ENCODE measurements at places on chromosomes 16 and 17.
A peak's percentile ranks its signal among the peaks of the same experiment; 100 is the strongest.

DNA sequence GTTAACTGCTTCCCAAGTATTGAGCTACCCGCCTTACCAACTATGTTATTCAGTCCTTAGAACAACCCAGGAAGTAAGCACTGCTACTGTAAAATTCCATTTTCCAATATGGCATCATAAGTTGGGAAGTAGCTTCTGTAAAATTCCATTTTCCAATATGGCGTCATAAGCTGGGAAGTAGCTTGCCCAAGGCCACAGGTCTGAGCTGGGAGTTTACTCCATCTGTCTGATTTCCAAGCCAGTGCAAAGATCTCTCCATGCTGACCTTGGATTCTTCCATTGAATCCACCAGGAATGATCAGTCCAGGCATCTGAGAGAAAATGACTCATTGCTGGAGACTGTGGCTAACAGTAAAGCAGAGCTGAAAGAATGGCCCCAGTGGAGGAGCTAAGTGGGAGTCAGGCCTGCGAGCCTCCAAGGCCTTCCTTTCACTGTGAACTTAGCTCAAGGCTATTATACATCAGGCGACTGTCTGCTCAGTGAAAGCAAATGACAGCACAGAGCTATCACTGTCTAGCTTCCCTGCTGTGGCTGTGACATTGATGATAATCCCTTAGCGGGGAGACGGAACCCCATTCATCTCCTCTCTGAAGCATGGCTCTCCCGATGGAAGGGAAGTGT lies 430.4 kb downstream of the HAPSTR1 start:
- DNase-seq, result no peak

DNA sequence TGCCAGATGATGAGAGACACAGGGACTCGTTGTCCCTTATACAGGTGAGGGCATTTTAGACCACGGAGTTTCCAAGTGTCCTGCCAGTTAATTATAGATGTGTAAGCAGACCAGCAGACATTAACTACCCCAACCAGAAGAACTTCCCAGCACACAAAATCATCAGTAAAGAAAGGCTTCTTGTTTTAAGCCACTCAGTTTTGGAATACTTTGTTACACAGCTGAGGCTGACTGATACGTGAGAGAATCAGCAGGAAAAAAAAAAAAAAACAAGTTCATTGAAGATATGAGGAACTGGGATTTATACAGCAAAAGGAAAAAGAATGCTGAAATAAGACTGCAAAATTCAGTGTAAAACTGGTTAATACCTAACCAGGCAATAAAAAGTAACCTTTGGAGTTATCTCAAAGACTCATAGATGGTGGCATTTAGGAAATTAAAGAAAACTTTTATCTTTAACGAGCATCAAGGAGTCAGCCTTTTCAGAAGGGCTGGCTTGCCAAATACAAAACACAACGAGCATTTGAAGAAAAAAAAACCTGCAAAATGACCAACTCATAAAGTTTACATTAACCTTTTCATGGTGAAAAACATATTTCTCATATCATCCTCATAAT lies 28.1 kb downstream of the TMEM238L start:
- no peak for DNase-seq

GRCh38 chr17:31693433-31694220 lies 165.4 kb downstream of the COPRS start:
- DNase-seq, result no peak

- DNase-seq, result peak; percentile 44
Measured at GRCh38 chr17:71500761-71501555, 619.9 kb upstream of the SOX9 start.

DNA sequence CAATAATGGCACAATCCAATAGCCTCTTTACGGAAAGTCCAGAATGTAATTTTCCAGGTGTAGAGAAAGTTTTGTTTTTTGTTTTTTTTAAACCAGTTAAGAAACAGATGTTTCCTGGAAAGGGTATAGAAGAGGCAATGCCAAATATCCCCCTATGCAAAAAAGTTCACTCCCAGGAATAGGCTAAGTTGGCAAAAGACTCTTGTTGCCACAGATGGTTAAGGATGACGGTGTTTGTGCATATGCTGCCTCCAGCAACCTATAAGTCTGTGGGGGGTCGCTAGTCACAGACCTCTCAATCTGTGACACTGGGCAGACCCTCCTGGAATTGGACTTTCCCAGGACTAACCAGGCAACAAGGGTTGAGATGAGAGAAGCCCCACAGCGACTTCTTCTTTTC lies 20.9 kb upstream of the HP start:
- DNase-seq, result no peak

- DNase-seq, result no peak
Measured at GRCh38 chr17:76530095-76530723, 7.3 kb downstream of the CYGB start.

- DNase-seq, result no peak
Measured at GRCh38 chr17:44309472-44309871, 1.1 kb downstream of the RUNDC3A start.

DNA sequence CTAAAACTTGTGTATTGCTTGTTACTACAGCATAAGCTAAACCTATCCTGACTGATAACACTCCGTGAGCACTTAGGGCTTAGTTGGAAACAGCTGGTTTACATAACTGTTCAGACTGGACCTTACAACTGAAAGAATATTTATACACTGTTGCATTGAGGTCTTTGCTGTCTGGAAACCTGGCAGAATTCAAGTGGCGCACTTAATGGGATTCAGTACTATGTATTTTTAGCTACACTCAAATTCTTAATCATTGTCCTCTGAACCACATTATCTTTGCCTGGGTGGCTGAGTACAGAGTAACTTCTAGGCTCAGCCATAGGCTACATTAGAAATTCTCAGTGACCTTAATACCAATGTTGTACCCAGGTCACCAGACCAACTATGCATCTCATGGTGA lies 172.9 kb downstream of the PMP22 start:
- DNase-seq, result no peak

DNA sequence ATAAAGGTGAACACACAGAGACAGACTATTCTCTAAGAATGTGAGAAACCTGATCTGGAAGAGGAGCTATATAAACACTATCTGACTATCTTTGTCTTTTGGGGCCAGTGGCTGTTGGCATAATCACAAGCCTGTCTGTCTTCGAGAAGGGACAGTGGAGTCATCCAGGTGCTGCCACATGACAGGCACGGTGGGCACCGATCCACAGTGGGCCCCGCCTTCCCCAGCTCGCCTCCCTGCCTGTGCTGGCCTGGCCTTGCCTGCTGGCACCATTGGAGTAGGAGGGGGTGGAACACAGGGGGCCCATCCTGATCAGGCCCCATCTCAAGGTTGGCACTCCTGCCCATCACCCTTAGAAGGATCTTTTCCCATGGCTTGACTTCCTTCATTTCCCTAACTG lies 112.8 kb downstream of the CCDC182 start:
- no peak for DNase-seq

- no peak for DNase-seq
Measured at GRCh38 chr17:41772586-41773189, 13.8 kb downstream of the JUP start.

DNA sequence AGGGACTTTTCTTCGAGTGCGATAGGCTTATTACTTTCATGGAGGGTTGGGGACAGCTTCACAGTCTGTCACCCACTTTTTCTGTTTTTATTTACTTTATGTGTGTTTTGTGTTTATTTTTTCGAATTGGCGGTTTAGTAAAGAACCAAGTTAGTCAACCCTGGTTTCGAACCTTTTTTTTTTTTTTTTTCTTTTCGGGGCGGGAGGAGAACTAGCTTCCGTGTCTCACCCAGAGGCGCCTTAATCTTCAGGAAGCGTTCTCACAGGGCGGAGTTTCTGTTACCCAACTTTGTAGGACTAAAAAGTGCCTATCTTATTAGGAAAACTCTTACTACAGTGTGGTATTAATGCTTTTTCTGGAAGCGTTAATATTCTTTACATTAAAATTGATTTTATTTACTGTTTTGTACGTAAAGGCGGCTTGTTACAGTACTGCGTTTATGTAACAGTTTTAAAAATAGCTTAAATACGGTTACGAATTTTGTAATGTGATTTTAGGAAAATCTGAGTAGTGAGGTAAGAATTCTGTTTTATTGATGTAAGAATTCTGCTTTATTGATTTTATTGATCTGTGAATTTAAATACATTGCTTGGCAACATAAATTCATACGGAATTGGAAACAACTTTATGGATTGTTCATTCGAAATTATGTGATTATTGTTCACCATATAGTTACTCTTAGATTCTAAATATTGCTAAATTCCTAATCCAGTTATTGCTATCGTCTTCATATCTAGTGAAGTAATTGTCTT lies 885 bp downstream of the ZNF207 start:
- DNase-seq, result no peak

GRCh38 chr16:14529010-14529669 lies 100.9 kb downstream of the PARN start:
- peak; percentile 53 for DNase-seq

DNA sequence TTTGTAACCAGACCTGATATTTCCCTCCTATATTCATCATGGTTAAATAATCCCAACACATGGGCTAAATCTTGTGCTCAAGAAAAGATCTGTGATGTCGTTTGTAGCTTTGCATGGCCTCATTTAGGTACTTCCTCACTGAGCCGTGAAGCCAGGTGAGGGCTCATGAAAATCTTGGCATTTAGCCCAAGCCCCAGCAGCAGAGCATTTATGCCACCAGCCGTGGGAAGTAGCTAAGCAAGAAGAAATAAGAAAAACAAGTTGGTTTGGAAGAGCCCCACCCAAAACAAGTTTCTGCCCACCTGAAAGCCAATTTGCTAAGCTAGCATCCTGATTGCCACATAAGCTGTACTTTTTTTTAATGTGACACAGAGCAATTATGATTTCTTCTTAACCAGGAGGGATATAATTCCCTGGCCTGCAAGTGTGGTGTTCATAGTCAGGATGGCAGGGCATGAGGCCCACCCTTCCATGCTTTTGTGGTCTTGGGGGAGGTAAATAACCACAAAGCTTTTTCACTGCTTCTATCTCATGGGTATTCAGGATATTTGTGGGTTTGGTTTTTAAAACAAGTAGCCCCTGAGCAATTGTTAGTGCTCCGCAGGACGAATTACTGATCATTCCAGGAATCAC lies 10.5 kb downstream of the TMIGD1 start:
- no peak for DNase-seq

GRCh38 chr16:70478912-70479341 lies 24.5 kb downstream of the FCSK start:
- no peak for DNase-seq

GRCh38 chr17:59413014-59413766 lies 81.7 kb downstream of the YPEL2 start:
- DNase-seq, result no peak

GRCh38 chr17:59550703-59551102 lies 14.7 kb upstream of the DHX40 start:
- no peak for DNase-seq

GRCh38 chr16:20830372-20830771 lies 24.0 kb downstream of the REXO5 start:
- no peak for DNase-seq

DNA sequence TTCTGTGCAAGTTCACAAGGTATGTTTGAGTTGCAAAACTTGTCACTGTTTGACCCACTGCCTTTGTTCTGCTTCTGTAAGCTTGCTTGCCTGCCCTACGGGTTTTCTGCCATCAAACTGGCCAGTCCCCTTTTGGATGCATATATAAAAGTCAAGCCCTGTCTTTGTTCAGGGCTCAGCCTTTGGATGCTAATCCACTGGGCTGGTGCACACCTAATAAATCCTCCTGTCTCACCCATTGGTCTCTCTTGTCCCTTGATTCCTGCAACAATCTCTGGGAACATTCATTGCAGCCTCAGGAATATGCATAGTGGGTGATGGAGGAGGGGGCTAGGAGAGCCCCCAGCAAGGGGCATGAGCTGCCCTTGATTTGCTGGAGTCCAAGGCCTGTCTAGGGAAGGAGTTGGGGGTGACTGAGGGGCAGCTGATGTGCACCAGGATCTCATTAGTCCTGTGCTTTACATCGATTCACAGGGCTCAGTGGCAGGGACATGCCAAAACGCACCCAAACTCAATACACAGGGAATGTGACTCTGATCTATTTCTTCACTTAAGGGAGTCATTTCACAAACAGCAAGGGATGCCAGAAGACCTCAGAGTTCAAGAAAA lies 225.4 kb upstream of the NLRP1 start:
- DNase-seq, result no peak

GRCh38 chr17:37676115-37676925 lies 33.1 kb upstream of the DDX52 start:
- no peak for DNase-seq

DNA sequence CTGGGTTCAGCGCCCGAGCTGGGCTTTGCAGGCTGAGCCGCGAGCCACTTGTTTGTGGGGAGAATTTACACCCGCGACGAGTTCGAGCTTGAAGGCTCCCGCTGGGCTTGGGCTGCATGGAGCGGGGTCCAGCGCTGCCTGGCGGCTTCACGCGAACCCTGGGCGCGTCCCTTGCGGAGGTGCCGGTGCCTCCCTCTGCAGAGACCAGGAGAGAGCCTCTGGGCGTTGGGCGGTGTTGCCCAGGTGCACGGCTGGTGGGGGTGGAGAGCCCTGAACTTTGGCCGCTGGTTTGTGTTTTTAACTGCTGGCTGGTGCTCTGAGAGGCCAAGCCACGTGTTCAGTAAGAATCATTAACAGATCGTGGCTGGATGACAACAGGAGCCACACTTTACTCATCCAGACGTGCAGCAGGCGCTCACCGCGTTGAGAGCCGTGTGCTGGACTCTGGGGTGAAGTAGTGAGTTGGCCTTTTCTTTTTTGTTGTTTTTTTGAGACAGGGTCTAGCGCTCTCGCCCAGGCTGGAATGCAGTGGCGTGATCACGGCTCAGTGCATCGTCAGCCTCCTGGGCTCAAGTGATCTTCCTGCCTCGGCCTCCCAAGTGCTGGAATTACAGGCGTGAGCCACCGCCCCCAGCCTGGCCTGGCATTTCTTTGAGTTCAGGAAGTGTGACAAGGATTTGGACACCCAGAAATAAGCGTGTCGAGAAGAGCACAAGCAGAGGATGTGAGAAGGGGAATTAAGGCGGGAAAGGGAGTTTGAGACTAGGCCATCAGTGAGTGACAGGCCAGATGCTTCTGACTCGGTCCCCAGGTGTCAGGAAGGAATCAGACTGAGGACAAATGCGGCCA lies 827 bp downstream of the CDK10 start:
- peak; percentile 3 for DNase-seq

DNA sequence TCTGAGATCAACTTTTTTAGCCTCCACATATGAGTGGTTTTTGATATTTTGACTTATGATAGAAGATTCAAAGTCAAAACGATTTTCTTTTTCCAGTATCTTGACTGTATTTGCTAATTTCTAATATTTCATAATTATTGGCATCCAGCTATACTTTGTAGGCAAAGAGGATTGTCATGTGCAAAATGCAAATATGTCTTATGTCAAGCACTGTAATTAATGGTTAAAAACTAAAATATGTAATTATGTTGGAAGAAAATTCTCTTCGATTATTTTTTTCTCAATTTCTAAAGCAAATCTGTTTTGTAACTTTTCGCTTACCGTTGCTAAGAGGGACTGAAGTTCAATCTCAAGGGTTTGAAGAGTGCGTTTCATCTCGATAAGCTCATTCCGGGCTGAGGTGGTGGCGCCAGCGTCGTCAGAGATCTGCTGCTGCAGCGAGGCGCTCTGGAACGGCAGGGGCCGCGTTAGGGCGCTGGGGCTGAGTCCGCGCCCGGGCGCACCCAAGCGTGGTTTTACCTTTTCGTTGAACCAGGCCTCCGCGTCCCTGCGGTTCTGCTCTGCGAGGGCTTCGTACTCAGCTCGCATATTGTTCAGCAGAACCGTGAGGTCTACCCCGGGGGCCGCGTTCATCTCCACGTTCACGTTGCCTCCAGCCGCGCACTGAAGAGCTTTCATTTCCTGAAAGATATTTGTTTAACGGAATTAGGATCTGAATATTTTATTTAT lies 3.0 kb downstream of the KRT27 start:
- no peak for DNase-seq

All from BJ (cell line).